ENCODE measurements at places on chromosomes 5 and 9.
A peak's percentile ranks its signal among the peaks of the same experiment; 100 is the strongest.

DNA sequence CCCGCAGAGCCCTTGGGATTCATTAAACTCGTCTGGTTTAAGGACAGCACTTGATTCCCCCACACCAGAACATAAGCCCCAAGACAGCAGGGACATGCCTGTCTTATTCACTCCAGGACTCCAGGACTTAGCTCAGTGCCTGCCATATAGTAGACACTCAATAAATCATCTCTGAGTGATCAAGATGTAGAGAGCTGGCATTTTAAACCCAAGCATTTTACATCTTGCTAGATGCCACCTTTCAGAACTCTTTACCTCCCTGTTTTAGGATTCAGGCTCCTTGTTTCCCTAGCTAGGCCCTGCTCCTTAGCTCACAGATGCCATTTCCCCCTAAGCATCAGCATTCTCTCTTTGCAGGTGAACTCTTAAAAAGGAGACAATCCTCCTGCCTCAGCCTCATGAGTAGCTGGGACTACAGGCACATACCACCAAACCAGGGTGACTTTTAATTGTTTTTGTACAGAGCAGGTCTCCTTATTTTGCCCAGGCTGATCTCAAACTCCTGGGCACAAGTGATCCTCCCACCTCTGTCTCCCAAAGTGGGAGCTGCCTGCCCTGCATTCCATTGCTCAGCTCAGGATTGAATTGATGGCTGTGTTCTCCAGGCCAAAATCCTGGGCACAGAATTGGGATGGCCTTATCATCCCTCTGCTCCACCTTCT, 32.0 kb upstream of the CPEB4 start:
- DNase-seq, result no peak

GRCh38 chr5:134053840-134054338, 49.1 kb upstream of the VDAC1 start:
- DNase-seq, result peak; percentile 72

DNA sequence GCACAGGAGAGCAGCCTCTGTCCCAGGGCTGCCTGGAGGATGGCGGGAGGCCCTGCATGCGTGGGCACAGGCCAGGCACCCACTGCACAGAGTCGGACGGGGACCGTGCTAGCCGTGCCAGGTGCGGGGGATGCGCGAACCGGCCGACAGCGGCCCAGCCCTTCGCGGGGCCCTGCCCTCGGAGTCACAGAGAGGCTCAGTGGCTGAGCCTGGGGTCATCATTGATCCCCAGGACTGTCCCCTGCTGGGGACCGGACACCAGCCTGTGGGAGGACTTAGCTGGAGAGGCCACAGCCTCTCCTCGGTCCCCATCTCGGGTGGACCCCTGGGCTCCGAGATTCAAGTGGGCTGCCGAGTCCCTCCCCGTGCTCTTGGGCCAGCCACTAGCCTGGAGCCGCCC, 19.1 kb upstream of the LAMC3 start:
- no peak for DNase-seq

DNA sequence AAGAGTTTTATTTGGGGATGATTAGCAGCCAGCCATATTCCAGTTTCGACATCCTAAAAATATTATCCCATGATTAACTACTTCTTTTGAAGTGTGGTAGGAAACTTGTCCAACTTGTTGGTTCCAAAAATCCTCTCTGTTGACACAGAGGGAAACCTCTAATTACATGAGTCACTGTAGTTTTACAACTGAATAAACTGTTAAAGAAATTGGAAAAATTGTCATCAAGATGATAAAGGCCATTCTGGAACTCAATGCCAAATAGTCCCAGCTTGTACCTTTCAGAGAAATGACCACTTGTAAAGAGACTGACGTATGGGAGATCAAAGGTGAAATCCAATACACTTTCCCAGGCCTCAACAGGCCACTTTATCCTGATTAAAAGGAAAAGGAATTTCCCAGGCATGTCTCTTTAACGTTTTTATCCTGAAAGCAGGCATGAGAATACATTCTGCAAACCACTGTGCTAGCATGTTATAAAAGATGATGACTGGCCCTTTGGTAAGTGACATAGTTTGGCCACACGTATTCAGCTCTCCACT, 261.6 kb downstream of the GLIS3 start:
- DNase-seq, result peak; percentile 91

- DNase-seq, result peak; percentile 73
These were observed 369.5 kb downstream of the NTRK2 start for GRCh38 chr9:85038824-85039608.

GRCh38 chr9:110599468-110599867, 19.9 kb upstream of the SVEP1 start:
- no peak for DNase-seq

- peak; percentile 88 for DNase-seq
These were observed 9.9 kb upstream of the PRR16 start for GRCh38 chr5:120454094-120454798.

GRCh38 chr5:168746893-168747640, 167.9 kb upstream of the PANK3 start:
- DNase-seq, result no peak

- no peak for DNase-seq
These were observed 18.9 kb downstream of the ZNF169 start for GRCh38 chr9:94277885-94278536.

- no peak for DNase-seq
These were observed 41.3 kb upstream of the CDK20 start for GRCh38 chr9:88015606-88016005.

GRCh38 chr5:168600409-168600808, 21.2 kb upstream of the PANK3 start:
- no peak for DNase-seq

- peak; percentile 21 for DNase-seq
These were observed 64.9 kb upstream of the TLE1 start for GRCh38 chr9:81754245-81754644.

- DNase-seq, result no peak
These were observed 661.7 kb downstream of the KCTD16 start for GRCh38 chr5:144832416-144832815.

DNA sequence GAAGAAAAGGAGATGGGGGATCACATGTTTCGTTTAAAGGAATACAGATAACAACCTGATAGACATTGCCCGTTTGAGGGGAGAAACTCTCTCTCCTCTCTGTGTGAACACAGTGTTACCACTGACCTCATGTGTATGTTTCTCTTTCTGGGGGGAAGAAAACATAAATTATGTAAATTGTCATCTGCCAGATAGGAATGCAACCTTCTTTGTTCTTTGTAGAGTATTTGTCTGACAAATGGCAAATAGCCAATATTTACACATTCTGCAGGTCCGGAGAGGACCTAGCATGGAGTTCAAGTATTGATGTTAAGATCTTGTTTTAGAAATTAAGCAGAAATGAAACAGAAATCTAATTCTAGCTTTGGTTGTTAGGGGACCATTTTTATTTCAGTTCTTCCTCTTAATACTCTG, 276.3 kb downstream of the SAXO1 start:
- DNase-seq, result no peak

GRCh38 chr5:2532809-2533208, 218.7 kb downstream of the IRX2 start:
- DNase-seq, result no peak

DNA sequence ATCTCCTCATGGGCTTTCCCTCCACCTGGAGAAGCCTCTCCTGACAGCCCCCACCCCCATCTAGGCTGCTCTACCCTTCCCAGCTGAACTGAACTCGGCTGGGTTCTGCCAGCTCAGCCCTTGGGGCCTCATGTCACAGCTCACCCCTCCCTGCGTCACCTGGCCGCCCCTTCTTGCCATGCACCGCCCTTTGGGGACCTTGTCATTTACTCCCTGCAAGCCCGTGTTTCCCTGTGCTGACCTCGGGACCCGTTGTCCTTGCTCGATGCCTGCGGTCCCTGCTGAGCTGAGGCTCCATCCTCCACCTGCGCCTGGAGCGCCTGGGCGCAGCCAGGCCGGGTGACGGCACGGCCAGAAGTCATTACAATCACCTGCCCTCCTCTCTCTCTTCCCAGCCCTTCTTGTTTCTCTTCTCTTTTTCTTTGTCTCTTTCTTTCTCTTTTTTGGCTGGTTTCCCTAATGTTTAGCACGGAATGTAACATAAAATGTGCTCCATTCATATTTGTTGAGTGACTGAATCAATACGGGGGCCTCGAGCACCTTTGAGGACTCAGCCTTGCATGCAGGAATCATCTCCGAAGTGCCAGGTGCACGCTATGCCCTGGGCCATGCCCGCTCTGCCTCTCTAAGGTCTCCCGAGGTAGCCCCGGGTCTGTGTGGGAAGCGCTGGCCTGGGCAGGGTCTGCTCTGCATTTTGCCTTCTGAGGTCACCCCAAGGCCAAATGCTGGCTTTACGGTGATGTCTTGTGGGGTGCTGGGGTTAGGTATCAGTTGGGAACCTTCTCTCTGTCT, 48.1 kb upstream of the COL5A1 start:
- no peak for DNase-seq

DNA sequence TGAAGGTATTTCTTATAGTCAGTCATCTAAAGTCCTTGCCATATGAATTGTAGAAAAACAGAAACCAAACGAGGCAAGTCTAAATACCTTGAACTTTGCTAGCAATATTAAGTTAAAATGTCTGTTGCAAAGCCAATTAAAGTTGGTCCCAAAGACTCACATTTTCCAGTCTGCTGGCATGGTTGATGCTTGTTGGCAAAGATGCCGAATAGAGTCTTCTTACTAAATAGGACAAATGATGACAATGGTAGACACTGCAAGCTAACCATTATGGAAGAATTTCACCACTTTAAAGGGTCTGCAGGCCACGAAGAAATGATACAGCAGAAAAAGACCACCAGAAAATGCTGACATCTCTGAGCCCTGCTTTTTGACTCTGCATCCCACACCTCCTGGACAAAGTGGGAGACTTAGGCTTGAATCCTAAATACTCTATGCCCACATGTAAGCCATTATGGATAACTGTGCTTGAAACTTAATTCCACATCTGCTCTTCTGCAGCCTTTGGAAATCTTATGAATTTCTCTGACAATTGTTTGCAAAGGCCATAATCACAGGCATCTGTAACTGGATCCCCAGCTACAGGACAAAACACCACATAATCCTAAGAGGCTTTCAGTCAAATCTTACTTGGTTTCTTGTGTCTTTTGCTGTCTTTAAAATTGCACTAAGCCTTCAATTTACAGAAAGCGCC, 61.3 kb downstream of the LHFPL2 start:
- DNase-seq, result no peak

DNA sequence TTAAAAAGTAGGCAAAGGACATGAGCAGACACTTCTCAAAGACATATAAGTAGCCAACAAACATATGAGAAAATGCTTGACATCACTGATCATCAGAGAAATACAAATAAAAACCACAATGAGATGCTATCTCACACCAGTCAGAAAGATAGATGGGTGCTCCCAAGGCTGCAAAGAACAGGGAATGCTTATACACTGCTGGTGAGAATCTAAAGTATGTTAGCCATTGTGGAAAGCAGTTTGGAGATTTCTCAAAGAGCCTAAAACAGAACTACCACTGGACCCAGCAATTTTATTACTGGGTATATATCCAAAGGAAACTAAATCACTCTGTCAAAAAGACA, 154.2 kb downstream of the NDUFS4 start:
- peak; percentile 14 for DNase-seq

GRCh38 chr5:174707671-174708070, 16.7 kb upstream of the MSX2 start:
- DNase-seq, result no peak

DNA sequence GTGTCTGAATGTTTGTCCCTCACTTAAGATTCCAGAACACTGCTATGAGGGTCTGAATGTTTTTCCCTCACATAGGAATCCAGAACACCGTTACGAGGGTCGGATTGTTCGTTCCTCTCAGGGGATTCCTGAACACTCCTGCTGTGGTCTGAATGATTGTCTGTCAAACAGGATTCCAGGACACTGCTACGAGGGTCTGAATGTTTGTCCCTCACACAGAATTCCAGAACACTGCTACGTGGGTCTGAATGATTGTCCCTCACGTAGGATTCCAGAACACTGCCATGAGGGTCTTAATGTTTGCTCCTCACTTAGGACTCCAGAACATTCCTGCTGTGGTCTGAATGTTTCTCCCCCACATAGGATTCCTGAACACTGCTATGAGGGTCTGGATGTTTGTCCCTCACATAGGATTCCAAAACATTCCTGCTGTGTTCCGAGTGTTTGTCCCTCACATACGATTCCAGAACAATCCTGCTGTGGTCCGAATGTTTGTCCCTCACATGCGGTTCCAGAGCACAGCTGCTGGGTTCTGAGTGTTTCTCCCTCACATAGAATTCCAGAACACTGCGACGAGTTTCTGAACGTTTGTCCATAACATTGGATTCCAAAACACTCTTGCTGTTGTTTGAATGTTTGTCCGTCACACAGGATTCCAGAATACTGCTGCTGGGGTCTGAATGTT, 199.5 kb downstream of the FOXD4L6 start:
- DNase-seq, result no peak

- DNase-seq, result no peak
These were observed 99.5 kb downstream of the NDUFAF2 start for GRCh38 chr5:61044545-61044944.

DNA sequence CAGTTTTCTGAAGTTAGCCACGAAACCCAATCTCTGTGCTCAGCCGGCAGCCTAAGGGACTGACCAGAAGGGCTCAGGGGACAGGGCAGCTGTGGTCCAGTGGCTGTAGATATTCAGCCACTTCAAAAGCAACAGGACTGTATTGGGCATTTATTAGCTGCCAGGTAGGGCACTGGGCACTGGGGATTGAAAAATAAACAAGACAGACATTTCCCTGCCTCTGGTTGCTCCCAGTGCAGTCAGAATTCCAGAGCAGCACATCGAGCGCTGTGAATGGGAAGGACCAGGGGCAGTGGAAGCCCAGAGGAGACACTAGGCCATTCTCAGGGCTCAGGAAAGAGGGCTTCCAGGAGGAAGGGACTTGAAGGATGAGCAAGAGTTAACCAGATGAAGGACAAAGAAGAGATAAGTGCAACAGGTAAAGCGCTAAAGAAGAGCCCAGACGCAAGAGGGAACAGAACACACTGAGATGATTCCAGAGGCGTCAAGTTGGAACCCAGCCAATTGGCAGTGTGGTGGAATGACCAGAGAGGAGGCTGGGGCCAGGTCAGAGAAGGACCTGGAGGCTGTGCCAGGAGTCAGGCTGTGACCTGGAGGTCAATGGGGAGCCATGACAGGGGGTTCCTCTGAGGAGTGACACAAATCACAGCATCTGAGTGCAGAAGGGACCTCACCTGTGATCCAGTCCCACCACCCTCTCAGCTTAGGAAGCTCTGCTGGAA, 122.5 kb upstream of the ZNF618 start:
- no peak for DNase-seq

GRCh38 chr9:115118879-115119218, 892 bp upstream of the TNC start:
- DNase-seq, result peak; percentile 90

DNA sequence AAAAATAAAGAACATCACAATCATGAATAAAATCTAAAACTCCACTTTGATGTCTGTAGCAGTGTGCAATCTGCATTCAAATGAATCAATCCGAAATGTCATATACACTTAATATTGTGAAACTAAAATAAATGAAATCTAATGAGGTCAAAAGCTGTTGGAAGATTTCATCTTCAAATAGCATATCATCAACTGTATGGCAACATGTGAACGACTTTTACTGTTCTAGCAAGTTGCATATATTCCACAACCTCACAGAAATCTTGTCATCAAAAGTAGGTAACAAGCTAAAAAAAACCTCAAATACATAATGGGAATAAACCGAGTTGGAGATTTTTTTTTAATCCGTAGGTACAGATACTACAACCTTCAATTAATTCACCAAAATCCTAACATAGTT, 1.2 kb downstream of the PTBP3 start:
- DNase-seq, result no peak
